ENCODE measurements at places on chromosomes 1 and 21.
A peak's percentile ranks its signal among the peaks of the same experiment; 100 is the strongest.

GRCh38 chr21:40976198-40977109 is 129.5 kb upstream of the DSCAM start:
- no peak for DNase-seq

- no peak for DNase-seq
These were observed 79.2 kb upstream of the SAMD11 start for GRCh38 chr1:844472-845026.

DNA sequence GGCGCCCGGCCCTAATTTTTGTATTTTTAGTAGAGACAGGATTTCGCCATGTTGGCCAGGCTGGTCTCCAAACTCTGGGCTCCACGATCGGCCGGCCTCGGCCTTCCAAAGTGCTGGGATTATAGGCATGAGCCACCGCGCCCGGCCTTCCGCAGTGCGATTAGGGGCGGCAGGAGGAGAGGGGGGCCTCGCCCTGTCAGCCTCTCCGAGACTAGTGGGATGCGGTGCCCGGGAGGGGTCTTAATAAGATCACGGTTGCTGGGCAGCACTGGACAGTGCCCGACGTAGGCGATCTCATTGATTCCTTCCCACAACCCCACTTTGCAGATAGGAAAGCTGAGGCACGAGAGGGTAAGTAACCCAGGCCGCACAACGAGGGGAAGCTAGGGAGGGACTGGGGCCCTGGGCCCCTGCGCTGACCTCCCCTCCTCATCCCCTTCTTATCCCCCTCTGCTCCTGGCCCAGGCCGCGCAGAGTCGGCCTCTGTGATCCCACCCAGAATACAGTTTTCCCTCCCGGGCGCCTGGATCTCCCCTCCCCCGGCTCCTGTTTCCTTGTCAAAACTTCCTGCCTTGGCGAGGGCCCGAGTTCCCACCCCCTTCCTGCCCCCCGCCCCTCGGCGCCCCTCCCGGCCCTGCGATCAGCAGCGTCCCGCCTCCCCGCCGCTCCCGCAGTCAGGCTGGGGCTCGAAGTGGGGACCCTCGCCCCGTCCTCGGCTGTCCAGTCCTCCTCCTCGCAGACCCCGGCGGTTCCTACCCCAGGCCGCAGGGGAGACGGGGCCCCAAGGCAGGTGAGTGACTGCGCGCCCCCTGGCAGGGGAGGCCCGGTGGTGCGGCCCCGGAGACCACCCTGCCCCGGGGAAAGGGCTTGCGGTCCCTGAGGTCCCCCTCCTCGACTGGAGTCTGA is at the start of gene PEAR1:
Gene PEAR1, plus strand, starts transcription at position 671 of the 906 bp plus-strand sequence. CDS start 10,209 bp downstream, outside the sequence.
- no peak for DNase-seq

- no peak for DNase-seq
These were observed 362.0 kb downstream of the ADGRL2 start for GRCh38 chr1:82162486-82163420.

DNA sequence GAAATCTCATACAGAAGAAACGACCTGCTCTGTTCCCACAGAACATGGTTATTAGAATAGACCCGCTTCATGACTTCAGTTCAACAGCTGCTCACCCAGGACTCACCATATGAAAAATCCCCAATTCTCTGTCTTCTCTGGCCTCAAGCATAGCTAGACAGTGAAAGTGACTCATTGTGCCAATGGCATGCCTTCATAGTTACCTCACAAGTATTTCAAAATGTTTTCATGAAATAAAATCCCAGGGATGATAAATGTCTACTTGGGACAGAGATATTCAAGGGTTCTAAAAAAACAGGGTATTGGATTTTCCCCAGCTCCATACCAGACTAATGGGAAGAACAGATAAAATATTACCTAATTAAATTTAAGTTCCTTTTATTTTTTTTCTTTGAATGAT is 82.3 kb downstream of the NOTCH2 start:
- DNase-seq, result peak; percentile 83

GRCh38 chr1:83606416-83606955 is 392.4 kb downstream of the TTLL7 start:
- no peak for DNase-seq

GRCh38 chr1:22104865-22105437 is 37.9 kb downstream of the WNT4 start:
- no peak for DNase-seq

- DNase-seq, result no peak
These were observed 1.9 kb upstream of the PRMT2 start for GRCh38 chr21:46633566-46633965.

DNA sequence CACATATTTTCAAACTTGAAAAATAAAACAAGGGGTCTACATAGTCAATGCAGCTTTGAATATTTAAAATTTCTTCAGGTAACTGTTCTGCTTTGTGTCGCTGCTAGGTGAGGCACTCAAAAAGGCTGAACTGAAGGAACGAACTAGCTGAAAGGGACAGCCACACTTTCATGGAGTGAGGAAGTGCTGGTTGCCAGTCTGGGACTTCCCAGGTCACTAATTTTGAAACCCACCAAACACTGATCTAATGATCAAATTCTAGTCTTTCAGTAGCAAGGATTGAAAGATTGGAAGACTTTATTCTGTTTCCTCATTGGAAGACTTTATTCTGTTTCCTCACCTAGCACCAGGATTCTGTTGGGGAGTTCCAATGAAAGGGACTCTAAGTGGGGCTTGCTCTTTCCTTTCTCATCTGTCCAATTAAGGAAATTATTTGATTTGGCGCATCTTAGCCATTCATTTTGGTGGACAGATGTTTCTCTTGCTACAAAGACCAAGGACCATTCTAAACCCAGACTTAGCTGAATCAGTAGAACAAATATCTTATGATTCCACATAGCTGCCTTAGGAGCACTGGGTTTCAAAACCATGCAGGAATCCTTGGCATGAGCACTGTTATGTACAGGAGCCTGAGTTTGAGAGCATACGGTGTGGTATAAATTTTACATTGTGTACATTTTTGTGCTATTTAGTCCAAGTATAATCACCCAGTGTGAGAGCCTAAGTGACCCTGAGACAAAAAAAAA is 10.9 kb upstream of the ARID1A start:
- no peak for DNase-seq

DNA sequence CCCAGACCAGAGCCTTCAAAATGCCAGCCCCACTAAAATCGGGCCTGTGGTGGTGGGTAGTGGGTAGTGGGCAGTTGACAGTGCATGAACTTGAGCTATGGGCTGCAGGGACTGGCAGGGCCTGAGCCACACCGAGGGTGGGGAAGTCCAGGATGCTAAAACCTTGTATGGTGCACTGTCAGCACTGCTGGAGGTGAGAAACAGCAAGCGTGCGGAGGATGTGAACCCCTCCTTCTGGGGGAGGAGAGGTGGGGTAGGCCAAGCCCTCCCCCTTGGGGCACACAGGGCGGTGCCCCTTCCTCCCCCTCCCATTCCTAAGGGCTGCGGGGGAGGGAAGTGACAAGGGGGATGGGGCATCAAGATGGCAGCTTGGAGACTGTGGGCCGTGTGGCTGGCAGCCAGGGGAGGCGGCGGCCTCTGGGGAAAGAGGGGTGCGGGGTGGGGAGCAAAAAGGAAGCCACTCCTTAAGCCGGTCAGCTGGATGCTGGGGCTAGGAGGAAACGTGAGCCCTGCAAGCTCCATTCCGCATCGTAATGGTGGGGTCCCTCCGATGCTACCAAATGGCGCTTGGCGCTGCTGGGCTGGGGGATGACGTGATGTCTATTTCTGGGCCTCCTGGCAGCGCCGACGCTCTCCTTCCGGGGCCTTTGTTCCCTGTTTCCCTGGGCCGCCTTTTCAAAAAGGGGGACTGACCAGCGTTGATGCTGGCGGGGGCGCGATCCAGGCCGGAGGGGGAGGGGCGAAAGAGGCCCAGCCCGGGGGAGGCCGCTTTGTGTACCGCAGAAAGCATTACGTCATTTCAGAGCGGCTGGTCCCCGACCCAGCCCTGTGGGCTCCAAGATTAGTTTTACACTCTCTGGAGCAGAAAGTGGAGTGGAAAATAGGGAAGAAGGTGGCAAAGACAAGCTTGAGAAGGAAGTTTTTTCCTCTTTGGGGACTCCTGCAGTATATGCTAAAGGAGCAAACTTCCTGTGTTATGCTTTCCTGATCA is 809 bp downstream of the SYT11 start:
- peak; percentile 54 for DNase-seq

DNA sequence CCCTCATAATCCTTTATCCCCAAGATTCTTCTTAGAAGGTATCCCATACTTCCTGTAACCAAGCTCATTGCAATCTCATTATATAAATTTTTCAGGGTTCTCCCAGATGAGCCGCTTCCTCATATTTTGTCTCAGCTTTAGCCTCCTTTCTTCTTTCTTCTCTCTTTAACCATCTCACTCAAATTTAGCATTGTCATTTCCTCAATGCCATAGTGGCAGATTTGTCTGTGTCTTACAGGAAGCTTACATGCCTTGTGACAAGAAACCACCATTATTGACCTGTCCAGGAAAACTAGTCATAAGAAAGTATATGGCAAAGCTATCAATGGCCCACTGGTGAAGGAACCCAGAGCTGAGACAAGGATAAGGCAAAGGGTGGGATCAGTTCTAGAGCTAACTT is 6.0 kb upstream of the FCRL2 start:
- DNase-seq, result no peak

DNA sequence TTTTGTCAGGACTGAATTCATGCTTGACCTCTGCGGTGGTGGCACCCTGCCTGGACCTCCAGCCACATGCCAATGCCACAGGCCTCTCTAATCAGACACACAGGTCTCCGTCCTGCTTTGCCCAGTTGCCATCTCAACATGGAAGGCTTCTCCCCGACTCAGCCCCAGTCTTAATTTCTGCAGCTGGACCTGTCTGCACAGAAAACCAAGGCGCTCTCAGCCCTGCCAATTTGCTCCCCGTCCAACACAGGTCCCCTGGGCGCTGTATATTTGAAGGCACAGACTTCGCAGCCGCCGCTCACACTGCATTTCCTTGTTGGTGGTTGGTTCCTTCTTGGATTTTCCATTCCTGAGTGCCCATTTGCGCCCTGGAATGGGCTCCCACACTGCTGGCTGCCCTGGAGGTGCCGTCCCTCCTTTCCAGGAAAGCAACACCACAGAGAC is 28.0 kb upstream of the PLEKHG5 start:
- DNase-seq, result no peak

DNA sequence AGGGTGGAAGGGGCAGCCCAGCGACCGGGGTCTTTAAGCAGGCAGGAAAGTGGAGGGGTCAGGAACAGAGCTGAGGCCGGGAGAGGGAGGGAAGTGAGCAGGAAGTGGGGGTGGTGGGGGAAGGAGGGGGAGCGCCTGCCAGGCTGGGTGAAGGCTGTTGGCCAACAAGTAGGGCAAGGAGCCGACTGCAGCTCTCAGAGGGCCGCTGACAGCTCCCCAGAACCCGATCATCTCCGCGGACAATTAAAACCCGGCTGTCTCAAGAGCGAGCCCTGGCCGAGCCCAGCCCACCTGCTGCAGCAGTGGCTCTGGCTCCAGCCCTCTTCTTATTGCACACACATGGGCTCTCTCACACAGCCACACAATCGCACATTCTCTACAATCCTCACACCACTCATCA is 51.6 kb downstream of the GRIK3 start:
- no peak for DNase-seq

DNA sequence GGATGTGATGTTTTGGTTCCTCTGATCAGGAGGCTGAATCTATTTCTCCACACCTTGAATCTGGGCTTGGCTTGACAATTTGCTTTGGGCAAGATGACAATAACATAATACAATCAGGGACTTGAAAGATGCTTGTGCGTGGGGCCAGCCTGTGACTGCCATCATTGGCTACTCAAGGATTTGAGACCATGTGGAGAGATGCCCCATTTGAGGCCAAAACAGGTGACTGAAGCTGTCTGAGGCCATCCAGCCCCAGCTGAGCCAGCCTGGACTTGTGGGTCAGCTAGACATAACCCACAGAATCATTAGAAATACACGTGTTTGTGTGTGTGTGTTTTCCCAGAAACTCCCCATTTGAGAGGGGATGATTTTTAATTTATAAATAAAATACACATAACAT is 421.5 kb downstream of the PTPRU start:
- DNase-seq, result no peak

DNA sequence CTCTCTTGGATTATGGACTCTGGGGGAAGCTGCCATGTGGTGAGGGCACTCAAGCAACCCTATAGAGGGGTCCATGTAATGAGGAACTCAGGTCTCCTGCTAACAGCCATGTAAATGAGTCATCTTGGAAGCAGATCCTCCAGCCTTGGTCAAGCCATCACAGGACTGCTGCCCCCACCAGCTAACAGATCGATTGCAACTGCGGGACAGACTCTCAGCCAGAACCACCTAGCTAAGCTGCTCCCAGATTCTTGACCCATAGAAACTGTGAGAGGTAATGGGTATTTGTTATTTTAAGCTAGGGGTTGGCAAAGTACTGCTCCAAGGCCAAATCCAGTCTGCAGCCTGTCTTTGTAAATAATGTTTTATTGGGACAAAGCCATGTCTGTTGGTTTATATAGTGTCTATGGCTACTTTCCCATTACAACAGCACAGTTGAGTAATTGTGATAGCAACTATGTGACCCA is 27.6 kb upstream of the MAP3K7CL start:
- DNase-seq, result no peak

DNA sequence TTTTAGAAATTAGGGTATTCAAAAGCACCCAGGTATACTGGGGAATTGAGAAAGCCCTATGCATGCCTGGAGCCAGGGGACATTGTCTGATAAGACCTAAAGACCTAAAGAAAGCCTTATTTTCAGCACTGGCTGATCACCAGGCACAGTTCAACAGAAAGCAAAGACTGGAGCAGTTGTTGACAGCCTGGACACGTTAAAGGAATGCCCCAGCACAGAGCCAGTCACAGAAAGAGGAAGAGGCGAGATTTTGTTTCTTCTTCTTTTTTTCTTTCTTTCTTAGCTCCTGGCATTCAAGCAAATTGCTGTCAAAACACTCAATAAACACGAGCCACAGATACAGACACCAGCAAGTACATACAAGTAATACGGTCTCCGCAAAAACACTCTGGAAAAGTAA is 40.4 kb downstream of the RNF187 start:
- DNase-seq, result no peak

DNA sequence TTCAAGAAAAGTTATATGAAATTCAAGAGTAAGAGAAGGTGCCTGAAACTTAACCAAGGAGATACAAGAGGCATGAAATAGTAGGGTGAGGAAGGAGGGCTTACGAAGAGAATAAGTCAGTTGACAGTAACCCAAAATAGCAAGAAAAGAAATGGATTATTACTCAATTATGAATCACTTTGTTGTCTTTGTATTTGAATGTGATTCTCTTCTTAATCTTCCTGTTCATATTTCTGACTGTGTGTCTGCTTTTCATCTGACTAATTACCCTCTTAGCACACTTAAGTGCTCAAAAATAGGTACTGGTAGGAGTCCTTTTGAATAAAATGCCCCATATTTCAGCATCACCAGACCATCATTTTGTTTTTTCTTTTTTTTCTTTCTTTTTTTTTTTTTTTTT is 39.4 kb downstream of the GLMN start:
- DNase-seq, result no peak

Data from fibroblast of skin of left biceps (primary cell).